CD4-positive, alpha-beta T cell treated with Interferon alpha-2 for 1 hour (primary cell): ENCODE measurements at places on chromosomes 3 and 15.

DNA sequence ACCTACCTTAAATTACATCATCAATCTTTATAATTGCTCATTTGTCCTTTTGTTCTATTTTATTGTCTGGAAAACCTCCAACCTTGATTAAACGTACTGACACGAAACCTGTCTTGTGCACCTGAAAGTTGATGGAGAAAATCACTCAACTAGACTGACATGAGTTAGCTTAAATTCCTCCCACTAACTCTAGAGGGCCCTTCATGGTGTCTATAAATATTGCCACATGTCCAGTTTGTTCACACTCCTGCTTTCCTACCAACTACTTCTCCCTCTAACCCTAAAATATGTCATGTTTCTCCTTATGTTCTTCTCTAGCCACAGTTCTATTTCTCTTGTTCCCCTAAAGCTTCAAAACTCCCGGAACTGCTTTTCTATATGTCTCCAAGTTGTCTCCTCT is 59.8 kb upstream of the SGO1 start:
- DNase-seq, result no peak

- peak; percentile 59 for DNase-seq
Observed at GRCh38 chr3:17258823-17259436, 374.2 kb downstream of the PLCL2 start.

GRCh38 chr15:41011055-41011815 is 58.0 kb downstream of the CHAC1 start:
- no peak for DNase-seq

GRCh38 chr3:35757991-35758757 is 118.8 kb downstream of the ARPP21 start:
- no peak for DNase-seq

GRCh38 chr3:31948280-31948679 is 32.8 kb downstream of the OSBPL10 start:
- no peak for DNase-seq

- no peak for DNase-seq
Observed at GRCh38 chr3:157170861-157171260, 10.9 kb upstream of the CCNL1 start.

DNA sequence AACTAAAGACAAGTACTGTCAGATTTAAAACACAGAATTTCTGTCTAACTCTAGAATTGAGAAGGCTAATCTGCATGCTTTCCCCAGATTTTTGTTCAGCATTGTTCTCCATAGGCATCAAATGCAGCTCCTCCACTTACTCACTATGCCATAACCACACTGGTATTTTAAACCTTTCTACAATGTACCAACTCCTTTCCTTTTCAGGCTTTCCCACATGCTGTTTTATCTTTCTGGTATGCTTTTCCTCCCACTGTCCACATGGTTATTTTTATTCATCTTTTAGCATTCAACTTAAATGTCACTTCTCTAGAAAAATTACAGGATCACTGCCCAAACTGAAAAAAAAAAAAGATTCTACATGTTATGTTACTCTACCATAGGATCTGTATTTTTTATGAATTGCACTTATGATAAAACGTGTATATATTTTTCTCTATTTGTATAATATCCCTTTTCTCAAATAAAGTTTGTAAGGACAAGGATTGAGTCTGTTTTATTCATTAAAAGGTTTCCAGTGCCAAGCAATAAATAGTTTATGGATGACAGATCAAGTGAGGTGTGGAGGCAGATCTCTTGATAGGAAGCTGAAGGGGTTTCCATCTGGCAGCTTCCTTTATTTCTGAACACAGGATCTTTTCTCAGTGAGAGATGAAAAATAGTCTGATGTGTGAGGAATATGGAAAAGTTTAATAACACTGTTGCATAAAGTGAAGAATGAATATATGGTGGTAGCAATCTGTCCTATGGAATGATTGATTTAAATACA is 1064.5 kb downstream of the ZPLD1 start:
- DNase-seq, result no peak

DNA sequence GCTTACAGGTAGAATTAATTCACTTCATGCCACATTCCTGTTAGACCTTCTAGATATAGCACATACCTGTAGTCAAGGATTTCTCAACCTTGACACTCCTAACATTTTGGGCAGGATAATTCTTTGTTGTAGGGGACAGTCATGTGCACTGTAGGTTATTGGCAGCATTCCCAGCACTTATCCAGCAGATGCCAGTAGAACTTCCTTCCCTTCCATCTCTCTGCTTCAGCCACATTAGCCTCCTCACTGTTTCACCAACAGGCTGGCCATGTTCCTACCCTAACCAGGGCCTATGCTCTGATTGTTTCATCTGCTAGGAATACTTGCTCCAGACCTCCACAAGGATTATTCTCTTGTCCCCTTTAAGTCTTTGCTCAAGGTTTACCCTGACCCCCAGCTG is 68.0 kb upstream of the STAC start:
- DNase-seq, result no peak

DNA sequence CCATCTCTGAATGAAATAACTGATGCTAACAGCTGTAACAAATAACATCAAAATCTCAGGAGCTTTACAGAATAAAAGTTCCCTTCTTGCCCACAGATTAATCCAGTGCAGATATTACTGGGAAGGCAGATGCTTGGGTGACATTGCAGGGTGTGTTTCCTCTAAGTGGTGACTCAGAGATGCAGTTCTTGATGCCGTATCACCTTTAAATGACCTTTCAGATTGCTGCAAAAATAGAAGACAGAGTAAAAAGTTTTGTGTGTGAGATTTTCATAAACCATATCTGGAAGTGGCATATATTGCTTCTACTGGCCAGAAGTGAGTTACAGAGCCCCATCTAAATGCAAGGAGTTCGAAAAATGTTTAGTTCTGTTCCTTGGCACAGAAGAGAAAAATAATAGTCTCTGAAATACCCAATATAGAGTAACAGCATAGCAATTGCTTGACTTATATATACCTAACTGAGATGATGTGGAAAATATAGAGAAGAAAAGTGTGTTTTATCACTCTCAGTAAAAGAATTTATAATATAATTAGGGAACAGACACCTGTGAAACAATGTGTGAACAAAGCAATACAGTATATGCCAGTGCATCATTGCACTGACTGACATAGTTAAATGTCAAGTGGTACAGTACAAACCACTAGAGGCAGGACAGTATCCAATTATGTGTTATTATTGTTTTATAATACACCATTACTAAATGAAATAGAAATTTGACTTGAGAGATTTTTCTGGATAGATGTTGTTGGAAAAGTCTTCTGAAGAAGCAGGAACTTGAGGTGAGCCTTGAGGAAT is 430.7 kb upstream of the CBLB start:
- peak; percentile 12 for DNase-seq
